Fibroblast of skin of left quadriceps (primary cell): ENCODE measurements at places on chromosomes 5 and 9.
A peak's percentile ranks its signal among the peaks of the same experiment; 100 is the strongest.

DNA sequence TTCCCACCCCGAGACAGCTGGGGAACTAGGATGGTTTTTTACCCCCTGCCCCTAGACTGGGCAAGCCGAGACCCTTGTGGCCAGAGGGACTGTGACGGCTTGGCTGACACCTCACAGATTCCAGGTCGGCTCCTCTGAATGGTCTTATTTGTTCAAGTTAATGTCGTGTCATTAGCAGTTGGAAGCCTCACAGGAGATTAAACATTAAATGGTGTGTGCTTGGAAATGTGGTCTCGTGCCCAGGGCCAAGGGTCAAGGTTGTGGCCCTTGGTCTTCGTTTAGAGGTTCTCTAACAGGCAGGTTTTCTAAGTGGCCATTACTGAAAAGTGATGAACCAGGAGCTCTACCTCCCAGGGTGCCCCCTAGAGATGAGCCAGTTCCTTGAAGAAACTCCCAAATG is 61.2 kb upstream of the RXRA start:
- DNase-seq, result no peak

DNA sequence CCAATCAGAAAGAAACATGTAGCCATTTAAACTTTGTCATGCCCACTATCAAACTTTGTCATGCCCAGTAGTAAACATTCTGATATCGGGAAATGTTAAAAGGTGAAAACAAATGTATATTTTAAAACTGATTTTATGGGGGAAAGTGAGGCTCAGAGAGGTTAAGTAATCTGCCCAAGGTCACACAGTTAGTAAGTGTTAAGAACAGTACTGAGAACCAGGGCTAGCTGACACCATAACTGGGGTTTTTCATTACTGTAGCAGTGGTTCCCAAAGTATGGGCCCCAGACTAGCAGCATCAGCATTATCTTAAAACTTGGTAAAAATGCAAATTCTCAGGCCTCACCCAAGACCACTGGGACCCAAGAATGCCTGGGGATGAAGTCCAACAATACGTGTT is 9.9 kb upstream of the FRRS1L start:
- DNase-seq, result no peak

DNA sequence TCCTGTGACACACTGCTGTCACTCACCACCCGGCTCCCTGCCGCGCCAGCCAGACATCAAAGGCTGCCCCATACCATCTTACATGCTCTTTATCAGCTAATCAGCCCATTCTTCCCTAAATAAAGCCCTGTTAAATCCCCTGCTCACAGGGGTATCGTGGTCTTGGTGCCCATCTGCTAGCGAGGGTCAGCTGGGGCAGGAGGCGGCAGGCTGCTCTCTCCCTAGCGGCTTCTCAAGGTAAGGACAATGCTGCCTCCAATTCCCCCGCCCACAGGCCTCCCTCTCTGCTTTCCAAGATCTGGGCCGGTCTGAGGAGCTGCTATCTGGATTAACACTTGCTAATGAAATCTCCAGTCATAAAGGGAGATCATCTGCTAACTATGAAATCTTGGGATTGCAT is 26.8 kb downstream of the BARHL1 start:
- no peak for DNase-seq

GRCh38 chr5:176664886-176665285 is 17.6 kb downstream of the TSPAN17 start:
- no peak for DNase-seq

GRCh38 chr5:150511578-150512367 is 3.8 kb downstream of the NDST1 start:
- DNase-seq, result peak; percentile 85

DNA sequence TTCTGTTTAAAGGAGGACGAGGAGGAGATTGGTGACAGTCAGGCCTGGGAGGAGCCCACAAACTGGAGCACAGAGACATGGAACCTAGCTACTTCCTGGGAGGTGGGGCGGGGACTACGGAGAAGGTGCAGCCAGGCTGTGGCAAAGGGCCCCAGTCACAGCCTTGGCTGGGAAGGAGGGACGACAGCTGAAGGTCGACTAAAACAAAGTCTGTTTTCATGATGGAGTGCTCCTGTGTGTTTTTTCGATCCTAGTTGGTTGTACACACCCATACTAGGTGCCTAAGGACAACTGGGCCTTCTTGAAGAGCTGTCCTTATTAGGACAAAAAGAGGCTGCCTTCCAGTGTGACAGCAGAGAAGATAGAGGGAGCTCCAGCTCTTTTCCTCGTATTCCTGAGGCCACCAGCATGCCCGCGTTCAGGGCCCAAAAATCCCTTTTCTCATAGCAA is 2.9 kb downstream of the CCDC107 start:
- no peak for DNase-seq

DNA sequence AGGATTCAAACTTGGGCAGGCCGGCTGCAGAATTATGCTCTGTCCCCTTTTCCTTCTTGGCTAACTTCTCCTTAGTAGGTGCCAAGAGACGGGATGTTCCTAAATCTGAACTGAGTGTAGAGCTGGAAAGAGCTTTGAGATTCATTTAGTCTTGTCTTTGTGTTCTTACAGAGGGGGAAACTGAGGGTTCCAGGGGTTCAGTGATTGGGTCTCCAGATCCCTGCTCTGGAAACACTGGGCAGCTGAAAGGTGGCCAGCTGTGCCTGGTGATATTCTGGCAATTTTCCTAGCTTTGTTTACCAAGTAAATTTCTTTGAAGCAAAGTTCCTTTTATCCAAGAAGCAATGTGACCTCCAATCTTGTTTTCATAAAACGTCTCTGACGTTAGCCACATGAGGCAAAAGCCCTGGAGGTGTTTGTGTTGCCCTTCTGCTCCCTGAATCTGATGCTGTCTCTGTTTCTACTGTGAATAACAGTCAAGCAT is 288.7 kb downstream of the ZSWIM6 start:
- DNase-seq, result no peak

- no peak for DNase-seq
Measured at GRCh38 chr9:12759761-12760160, 15.1 kb upstream of the LURAP1L start.

DNA sequence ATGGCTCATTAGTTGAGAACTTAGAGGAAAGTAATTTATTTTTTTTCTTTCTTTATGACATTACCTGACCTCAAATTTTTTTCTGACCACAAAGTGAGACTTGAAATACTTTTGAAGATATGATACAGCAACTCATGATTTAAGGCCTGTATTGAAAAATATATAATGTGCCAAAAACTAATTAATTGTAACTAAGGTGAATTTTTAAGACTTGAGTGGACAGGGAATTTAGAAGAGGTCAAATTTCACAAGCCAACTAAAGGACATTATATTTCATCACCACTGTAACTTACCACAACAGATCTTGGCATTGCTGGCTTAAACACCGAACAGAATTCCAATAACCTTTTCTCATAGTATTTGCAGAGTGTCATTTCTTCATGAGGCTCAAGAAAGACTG is 1.8 kb downstream of the CCNH start:
- DNase-seq, result no peak

DNA sequence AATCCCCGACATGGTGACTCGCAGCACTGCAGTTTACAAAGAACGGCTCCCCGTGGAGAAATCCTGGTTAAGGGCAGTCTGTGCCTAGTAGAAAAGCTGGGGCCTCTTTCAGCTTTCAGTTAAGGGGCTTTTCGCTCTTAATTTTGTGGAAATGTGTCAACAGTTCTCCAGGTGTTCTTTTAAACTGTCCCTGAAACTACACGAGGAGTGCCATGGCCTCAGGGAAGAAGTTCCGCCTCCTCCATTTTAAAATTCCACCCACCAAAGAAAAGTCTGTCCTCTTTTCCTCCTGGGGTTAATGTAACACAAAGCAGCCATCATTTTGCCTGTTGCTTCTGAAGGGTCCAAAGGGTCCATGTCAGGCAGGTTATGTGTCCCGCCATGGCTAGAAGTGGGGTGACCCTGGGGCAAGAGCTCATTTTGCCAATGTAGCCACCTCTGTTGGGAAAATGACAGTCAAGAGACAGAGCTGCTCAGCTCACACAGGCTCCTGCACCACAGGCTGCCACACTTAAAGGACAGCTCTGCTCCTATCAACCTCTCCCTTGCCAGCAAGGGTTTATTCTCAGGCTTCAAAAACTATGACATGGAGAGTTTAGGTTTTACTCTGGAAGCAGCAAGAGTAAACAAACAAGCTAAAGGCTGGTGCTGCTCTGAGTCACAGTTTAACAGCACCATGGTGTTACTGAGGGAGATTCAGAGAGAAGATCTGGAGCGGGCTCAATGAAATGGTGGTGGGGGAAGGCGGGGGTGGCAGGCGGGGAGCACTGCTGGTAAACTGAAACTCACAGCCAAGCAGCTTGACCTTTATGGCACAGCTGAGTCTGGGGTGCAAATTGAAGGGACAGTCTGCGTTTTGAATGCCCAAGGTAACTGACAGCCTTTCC is 3.2 kb downstream of the WHRN start:
- no peak for DNase-seq

GRCh38 chr5:134511796-134512660 is 13.4 kb upstream of the JADE2 start:
- DNase-seq, result no peak

GRCh38 chr5:150219142-150219541 is 29.3 kb downstream of the SLC6A7 start:
- DNase-seq, result no peak
